ENCODE measurements at places on chromosomes 16 and 17.
A peak's percentile ranks its signal among the peaks of the same experiment; 100 is the strongest.

GRCh38 chr16:68417711-68418301 lies 30.5 kb downstream of the SMPD3 start:
- DNase-seq: no peak

- DNase-seq: no peak
Measured at GRCh38 chr16:9868606-9869149, 313.6 kb downstream of the GRIN2A start.

- no peak for DNase-seq
Measured at GRCh38 chr17:28482551-28483199, 9.2 kb downstream of the SLC13A2 start.

DNA sequence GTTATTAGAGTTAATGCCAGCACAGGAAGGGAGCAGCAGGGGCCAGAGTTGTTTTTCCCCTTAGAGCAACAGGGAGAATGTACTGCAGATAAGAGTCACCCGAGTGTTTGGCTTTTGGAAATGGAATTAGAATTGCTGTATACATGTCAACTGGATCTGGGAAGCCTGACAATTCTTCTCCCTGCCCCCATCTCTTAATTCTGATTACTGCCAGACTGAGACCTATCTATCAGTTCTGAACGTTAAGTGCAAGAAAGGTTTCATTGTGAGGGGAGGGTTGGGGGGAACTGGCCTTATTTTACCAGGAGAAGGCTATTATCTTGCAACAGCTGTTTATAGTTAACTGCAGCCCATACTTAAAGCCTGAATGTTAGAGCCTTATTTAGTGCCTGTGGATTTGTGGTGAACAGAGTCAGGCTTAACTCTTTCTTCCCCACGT lies 424.5 kb upstream of the CDH11 start:
- DNase-seq: no peak

- DNase-seq: no peak
Measured at GRCh38 chr16:27528294-27528693, 21.4 kb downstream of the GTF3C1 start.

DNA sequence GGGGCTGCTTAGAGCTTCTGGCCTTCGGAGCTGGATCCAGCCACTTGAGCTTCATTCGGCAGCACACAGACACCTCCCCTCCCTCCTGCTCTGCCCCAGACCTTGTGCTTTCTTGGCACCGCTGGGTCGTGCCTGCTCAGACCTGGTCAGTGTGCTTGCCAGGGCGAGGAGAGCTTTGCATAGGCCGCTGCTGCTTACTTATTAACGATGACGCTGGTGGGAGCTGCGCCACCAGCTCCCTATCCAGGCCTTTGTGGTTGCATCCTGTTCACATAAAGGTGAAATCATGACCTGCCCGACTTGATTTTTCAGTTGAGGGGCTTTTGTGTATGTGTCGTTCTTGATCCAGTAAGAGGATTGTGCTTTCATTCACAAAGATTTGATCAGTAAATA lies 101.1 kb downstream of the MSI2 start:
- no peak for DNase-seq

- DNase-seq: no peak
Measured at GRCh38 chr16:4588386-4588785, 26.3 kb downstream of the UBALD1 start.

- DNase-seq: no peak
Measured at GRCh38 chr16:75086688-75087374, 29.7 kb downstream of the LDHD start.

GRCh38 chr16:50281391-50282009 lies 15.1 kb downstream of the ADCY7 start:
- no peak for DNase-seq

DNA sequence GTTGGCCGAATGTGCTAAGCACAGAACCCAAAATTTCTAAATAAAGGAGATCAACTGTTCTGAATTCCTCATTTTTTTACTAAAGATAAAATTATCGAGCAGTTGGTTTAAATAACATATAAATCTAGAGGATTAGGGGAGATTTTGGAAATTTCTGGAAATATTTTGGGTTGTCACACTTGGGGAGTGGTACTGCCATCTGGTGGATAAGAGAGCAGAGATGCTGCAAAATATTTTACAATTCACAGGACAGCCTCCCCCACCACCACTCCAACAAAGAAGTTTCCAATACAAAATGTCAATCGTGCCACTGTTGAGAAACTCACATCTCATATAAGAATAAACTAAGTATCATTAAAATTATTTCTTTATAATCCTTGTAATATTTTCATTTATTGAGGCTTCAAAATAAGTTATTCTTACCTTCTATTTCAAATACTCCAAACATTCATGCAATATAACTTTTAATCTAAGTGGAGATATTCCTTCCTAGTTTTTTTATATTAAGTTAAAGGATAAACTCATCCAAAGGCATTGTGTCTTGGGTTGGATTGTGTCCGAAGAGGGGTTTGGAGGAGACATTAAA lies 17.0 kb upstream of the ABCA8 start:
- no peak for DNase-seq

DNA sequence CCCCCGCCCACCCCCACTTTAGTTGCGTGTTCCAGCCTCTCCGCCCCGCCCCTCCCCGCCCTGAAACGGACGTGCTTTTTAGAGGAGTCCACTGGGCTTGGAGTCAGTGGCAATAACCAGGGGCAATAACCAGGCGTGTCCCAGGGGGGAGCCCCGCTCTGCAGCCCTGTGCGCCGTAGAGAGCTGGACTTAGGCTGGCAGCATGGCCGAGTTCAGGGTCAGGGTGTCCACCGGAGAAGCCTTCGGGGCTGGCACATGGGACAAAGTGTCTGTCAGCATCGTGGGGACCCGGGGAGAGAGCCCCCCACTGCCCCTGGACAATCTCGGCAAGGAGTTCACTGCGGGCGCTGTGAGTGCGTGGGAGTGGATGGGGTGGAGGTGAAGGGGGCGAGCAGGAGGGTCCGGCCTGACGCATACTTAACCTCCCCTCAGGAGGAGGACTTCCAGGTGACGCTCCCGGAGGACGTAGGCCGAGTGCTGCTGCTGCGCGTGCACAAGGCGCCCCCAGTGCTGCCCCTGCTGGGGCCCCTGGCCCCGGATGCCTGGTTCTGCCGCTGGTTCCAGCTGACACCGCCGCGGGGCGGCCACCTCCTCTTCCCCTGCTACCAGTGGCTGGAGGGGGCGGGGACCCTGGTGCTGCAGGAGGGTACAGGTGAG lies at the start of gene ALOX15B:
TSS of gene ALOX15B (plus strand) at position 106 of the 657 bp plus-strand sequence. CDS start at position 203, 97 bp downstream.
- DNase-seq: no peak

GRCh38 chr16:86872833-86873232 lies 294.5 kb downstream of the FOXL1 start:
- DNase-seq: no peak

DNA sequence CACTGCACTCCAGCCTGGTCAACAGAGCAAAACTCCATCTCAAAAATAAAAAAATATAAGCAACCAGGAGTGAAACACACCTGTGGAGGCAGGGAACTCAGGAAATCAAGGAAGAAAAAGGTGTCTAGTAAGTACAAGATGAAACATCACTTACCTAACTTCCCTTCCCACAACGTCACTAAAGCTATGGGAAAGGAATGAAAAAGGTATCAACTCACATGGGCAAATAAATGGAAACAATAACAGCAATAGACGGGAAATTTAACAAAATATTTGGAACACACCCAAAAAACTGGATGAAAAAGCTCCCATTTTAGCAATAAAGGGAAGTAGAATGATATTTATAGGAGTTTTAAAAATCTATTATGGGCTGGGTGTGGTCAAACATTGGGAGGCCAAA lies 31.1 kb downstream of the DDX19A start:
- DNase-seq: no peak

GRCh38 chr17:46264456-46265198 lies 30.3 kb upstream of the LRRC37A start:
- peak; percentile 38 for DNase-seq

DNA sequence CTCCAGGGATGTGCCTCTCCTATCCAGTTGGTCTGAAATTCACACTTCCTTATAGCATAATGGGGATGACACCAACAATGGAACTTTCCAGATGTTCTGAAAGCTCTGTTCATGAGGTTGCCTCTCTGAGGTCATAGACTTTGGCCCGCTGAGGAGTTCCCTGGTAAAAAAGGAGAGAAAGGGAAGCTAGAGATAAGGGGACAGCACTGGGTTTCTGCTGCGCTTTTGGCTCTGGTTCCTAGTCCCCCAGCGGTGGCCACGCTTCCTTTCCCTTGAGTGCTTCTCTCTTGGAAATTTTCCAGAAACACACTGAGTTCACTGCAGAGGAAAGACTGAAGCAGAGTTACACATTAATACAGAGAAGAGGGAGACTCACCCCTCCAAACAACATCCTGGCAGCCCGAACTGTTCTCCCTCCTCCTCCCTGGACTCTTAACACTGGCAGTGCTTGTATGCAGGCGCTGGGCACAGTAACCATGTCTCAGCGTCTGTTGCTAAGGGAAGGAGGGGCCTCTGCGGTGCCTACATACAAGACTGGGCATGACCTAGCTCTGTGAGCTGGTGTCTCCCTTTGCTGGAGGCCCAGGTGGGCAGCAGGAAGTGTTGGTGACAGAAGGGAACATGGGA lies at the start of gene DNAH3:
TSS of gene DNAH3 (minus strand) at position 472 of the 627 bp plus-strand sequence. CDS start 527 bp downstream, outside the sequence.
- peak; percentile 69 for DNase-seq

GRCh38 chr17:81328978-81329926 lies 34.1 kb upstream of the SLC38A10 start:
- DNase-seq: peak; percentile 82

DNA sequence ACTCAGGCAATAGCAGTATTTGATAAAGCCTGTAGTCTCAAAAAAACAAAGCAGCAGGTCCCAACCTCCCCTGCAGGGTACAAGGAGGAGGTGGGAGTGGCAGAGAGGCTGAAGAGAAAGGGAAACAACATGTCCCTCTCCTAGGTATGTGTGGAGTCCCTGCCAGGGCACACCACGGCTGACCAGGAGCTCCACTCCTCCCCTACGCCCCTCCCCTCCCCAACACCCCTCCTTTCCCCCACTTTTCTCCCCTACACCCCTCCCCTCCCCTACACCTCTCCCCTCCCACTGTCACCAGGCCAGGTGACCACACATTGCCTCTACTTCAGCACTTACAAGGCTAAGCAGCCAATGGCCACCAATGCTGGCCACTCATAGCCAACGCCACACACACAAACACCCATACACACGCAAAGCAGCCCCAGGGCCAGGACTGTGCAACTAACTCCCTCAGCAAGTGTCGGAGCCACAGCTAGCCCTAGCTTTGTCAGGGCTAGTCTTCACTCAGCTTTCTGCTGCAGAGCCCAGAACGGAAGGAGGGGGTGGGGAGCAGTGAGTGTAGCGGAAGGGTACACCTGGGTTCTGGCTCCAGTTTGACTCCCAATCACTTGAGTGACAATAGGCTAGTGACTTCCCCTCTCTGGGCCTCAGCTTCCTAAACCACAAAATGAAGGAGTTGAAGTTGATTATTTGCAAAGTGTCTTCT lies 8.2 kb downstream of the CAVIN1 start:
- DNase-seq: no peak

- DNase-seq: no peak
Measured at GRCh38 chr17:613725-614124, 100.9 kb downstream of the VPS53 start.

GRCh38 chr16:19108409-19109287 lies 5.1 kb upstream of the ITPRIPL2 start:
- DNase-seq: no peak

DNA sequence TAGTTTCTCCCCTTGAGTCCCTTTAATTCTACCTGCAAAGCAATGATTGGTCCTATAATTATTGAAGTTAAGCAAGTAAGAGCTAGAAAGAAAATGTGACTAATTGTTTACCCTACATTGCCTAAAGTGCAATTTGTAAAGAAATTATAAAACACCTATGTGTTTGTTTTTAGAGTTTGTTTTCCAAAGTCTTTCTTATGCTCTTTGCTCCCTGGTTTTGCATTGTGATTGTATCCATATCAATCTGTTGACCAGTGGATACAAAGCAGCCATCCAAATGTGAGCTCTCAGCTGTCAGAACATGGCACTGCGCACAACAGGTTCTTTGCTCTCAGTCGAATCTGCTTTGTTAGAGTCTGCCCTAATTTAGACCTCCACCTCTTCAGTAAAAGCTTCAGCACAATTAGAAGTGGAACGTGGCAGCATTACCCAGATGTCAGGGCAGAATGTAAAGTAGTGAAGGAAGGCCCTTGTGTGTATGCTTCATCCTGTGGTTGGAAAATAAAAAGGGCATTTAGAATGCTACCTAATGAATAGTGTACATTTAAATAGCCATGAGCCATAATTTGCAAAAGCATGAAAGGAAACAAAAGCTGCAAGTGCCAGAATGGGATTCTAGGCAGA lies 70.5 kb downstream of the AATF start:
- DNase-seq: no peak

- no peak for DNase-seq
Measured at GRCh38 chr17:65268832-65269231, 131.7 kb downstream of the RGS9 start.

DNA sequence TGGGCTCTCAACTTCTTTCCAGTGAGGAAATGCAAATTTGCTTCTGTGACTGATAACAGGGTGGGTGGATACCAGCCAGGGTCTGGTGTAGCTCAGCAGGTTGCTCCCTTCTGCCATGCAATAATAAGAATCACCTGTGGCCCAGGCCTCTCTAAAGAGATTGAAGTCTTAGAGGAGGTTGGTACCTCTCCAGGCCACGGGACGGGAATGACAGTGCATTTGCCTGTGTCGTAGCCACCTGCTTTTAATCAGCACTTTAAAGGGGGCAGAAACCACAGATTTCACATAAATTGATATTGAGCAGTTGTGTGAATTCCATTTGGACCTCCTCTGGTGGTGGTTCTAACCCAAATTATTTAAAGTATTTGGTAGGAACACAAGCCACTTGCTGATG lies 246.9 kb downstream of the PRKCA start:
- no peak for DNase-seq

GRCh38 chr17:62076864-62077788 lies 12.0 kb upstream of the MED13 start:
- DNase-seq: no peak

DNA sequence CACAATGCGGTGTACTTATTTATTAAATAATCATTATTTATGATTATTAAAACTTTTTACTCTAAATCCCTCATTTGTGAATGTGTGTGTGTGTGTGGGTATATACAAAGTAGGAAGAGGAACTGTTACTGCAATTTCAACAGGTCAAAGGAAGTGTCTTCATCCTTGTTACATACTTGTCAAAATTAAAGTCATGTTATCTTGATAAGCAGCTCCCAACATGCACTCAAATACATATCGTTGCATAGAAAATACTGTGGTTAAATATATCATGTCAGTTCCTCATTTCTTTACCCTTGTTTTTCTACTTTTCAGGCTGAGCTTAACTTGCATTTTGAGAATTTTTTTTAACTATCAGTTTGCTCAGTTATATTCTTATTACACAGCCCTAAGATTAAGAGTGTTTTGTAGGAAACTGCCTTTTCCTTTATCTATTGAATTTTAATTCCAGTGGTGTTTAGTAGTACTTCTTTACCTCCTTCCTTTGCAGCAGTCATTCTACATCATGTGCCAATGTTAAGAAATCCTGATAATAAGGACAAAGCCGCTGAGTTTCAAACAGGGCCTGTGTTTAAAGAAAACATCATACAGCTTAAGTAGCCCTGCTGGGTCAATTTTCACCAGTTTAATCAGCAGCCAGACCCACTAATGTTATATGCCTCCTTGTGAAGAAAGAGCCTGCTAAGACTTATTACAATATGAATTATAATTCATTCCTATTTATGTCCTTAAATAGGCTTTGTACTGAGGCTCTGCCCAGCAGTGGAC lies 7.2 kb downstream of the EFCAB5 start:
- DNase-seq: no peak
